Urothelium cell line (cell line): ENCODE measurements at places on chromosomes 7 and 10.

- DNase-seq = peak; percentile 25
Observed at GRCh38 chr10:104331208-104331838, 6.9 kb downstream of the ITPRIP start.

DNA sequence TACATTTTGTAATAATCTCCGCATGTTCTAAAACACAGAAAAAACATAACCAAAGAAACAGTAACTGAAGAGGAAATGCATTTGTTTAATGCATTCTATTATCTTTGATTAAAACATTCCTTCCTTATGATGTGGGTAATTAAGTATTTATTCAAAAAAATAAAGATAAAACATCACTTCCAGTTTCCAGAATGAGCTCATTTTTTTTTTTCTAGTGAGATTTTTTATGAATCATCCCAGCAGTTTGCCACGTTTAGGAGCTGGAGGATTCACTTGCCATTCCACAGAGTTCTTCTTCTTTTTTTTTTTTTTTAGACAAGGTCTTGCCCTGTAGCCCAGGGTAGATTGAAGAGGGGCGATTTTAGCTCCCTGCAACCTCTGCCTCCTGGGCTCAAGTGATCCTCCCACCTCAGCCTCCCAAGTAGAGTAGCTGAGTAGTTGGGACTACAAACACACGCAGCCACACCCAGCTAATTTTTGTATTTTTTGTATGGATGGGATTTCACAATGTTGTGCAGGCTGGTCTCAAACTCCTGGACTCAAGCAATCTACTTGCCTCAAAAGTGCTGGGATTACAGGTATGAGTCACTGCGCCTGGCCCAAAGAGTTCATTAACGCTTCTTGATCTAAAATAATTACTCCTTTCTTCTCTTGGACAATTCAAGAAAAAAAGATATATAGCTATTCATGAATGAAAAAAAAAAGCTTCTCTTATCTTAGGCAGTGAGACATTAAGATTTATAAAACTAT lies 177.3 kb downstream of the DKK1 start:
- peak; percentile 31 for DNase-seq

DNA sequence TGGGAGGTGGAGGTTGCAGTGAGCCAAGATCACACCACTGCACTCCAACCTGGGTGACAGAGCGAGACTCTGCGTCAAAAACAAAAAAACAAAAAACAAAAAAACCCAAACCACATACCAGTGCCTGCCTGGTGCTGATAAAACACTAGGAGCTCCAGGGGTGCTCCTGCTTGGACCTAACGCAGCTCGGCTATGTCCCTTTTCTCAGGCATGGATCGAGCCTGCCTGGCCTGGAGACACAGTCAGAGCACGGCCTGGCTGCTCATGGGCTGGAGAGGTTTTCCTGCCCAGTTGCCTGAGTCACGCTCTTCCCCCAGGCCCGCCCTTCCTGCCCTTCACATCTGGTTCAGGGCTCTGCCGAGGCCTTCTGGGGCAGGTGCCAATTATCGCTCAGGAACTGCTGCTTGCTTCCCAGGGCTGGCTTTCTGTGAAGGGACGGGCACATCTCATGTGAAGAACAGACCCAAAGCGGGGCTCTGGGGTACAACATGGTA lies 12.6 kb upstream of the NPFFR1 start:
- DNase-seq = peak; percentile 95

DNA sequence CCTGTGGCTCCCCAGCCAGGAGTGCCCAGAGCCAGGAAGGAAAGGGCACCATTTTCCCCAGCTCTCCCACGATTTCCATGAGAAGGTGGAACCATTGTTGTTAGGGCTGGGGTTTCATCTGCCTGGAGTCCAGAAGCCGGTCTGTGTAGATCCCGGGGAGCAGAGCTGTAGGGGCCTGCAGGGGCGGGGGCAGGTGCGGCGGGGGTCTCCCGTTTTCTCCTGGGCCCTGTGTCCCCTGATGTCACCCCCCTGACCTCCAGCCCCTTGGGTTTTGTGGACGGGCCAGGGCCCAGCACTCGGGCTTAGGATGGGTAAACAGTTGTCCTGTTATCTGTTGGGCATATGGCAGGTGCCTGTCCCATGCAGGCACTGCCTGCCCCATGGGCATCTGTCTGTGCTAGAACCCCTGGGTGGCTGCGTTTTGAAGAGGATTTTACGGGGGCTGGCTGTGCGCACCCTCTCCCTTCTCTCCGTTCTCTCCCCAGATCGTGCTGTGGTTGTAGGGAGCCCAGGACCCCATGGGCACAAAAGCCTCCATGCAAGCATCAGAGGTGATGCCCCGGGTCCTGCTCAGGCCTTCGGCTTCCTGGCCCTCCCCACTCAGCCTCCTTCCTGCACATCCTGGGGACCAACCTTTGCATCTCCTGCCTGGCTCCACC lies 158.8 kb downstream of the WDR37 start:
- DNase-seq = no peak

GRCh38 chr10:74034301-74034700 lies 36.4 kb downstream of the VCL start:
- no peak for DNase-seq

- DNase-seq = no peak
Observed at GRCh38 chr10:55002420-55002819, 201.4 kb upstream of the PCDH15 start.

GRCh38 chr7:20153567-20153966 lies 63.6 kb downstream of the MACC1 start:
- no peak for DNase-seq

- DNase-seq = peak; percentile 99
Observed at GRCh38 chr7:100177045-100178001, at the start of the genes GPC2 and STAG3. GPC2 (minus strand) TSS chr7:100177381; CDS start chr7:100177199, 182 bp downstream. STAG3 (plus strand) TSS chr7:100177918; CDS start chr7:100180557, 2,639 bp downstream.

DNA sequence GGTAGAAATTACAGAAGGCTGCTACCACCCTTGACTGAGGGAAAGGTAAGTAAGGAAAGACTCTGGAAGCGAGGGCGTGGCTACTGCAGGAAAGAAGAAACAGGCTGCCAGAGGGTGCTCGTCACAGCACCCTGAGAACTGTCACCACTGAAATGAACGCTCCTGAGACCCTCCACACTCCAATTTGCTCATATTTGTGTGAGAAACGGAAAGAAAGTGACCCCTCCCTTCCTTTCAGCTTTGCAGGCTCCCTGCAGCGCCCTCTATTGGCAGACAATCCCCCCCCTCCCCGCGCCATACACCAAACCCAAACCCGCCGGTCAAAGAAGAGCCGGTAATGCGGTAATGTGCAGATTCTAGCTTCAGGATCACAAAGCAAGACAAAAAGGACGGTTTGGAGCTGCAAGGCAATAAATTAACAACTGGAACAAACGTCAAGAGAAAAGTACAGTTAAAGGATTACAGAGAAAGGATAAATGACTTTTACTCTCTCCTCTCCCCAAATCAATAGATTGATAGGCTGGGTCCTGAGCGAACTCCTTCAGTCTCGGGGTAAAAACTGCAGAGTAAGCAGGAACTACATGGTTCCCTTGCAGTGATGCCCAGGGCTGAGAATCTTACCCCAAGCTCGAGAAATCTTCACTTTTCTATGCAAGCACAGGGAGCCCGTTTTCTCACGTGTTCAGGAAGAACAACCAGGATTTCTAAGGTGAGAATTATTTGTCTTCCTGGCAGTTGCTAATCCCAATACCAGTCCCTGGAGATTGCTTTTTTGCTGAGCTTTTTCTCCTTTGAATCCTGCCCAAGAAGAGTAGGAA lies 47.6 kb downstream of the STEAP1B start:
- peak; percentile 72 for DNase-seq

DNA sequence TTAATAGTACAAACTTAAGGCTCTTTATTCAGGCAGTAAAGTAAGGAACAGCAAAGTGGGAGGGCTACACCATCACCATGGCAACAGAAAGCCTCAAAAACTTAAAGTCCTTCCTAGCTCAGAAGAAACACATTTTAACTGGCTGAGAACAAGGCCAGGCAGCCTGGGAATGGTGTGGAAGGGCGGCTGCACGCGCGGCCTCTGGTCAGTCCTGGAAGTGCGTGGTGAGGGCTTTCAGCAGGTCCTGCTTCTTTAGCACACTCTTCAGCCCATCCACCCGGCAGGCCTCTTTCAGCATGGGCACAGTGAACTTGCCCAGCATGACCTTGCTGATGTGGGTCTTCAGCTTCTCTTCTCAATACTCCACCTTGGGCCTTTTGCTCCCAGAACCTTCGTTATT lies 133.0 kb downstream of the CYP26A1 start:
- DNase-seq = no peak

GRCh38 chr10:78081292-78081691 lies 47.6 kb downstream of the RPS24 start:
- no peak for DNase-seq

DNA sequence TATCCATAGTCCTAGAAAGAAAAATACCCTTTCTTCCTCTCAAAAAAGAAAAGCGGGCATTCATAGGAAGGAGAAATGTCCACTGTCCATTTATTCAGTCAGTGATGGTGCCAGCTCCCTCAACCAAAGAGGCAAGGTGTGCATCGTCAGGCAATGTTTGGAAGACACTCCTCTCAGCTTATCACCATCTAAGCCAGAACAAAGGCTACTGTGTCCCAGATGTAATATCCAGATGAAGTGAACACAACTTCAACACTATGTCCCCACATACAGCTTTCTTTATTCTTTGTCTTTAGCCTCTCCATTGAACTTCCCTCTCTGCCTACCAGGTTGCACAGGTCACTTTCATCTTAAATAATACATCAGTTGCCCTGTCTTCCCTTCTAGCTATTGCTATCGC lies 131.4 kb upstream of the RNF32 start:
- DNase-seq = no peak

DNA sequence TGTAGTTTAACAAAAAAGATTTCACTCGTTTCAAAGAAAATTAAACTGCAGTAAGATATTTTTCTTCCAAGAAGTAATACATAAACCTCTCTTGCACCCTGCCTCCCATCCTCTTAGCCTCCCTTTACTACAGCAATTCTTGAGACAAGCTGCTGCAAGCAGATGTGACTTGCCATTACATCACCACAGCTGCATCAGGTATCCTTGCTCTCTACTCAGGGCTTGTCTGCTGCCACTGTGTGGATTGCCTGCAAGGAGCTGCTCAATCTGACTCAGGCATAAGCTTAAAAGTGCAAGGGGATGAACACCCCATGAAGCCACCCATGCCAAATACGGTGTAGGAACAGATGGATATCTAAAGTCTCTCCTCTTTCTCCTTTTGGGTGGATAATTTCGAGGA lies 609.9 kb downstream of the DNAJB9 start:
- DNase-seq = no peak

DNA sequence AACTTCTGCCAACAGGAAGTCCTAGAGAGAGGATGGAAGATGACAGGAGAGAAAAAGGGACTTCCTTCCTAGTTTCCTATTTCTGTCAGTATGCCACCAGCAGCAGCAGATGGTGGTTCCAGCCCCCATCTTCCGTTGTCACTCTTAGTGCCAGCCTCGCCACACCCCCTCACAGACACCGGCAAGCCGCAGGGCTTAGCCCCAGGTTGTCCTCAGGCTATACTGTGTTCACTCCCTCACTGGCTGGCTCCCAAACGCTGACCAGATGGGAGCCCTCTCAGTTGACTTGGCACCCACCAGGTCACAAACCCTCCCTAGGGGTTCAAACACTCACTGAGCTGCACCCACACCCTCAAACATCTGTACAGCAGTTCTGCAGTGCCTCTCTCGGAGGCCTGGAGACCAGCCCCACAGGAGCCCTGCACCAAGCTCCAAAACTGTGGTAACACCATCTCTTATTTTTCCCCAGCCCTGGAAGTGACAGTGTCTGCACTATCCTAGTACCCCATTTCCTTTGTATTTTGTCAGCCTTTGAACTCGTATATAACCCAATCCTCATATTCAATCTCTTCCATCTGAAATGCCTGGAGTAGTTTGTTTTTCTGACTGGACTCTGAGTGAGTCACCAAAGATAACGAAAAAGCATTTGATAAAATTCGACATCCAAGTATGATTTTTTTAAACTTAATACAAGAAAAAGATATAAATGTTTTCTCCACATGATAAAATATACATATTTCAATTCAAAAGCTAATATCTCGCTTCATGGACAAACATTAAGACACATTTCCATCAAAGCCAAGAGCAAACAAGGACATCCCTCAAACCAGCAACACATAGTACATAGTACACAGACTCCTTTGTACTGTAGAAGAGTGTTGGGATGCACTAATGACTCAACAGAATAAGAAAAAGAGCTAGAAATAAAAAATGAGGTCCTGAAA lies 34.5 kb downstream of the SMURF1 start:
- no peak for DNase-seq

DNA sequence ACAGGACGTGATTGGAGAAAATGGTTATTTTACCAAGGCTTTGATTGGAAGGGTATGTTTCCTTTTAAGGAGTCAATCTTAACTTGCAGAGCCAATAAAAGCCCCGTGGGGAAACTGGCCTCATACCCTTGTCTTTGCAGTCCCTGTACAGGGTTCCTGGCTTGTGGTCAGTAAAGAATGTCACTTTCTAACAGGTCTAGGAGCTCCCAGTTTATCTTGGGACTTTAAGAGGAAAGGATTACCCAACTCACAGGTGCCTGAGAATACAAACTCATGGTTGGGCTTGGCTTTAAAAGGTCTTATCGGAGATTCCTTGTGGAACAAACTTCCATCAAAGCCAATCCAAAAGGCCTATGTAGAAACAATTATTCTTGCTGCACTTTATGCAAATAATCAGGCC lies 221.8 kb downstream of the PHF14 start:
- no peak for DNase-seq

DNA sequence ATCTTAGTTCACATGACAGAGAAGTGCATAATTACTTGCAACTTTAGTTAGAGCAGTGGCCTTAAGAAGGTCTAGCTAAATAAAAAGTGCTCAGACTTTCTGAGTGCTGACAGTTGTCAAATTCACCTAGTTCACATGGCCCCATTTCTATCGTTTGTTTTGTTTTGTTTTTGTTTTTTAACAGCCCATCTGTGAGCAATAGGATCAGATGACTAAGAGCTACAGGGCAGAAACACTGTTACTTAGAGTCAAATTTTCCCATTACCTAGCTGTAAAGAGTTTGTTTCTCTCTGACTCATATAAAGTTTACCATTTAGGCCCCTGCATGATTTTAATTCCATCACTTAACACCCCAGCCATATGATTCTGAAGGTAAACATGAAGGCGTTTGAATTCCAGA lies 18.8 kb downstream of the CAV1 start:
- no peak for DNase-seq

DNA sequence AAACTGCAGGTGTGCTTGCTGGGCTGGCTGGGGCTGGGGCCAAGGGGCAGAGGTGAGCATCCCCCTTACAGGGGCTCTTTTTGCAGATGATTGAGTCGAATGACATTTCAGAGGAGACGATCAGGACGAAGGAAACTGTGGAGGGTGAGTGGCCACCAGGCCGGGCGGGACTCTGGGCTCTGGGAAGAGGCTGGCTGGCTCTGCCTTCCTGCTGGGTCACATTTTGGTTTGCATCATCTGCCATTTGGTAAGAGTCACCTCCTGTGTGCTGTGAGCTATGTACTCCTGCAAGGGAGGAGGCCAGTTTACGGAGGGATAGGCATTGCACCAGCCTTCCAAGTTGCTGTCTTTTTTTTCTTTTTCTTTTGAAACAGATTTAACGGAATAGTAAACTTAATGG lies 73.0 kb upstream of the GTF2IRD1 start:
- DNase-seq = no peak
